NCI-H1436 treated with DMSO at 0.1 percent for 48 hours (cell line): ENCODE measurements at places on chromosomes 4 and X.

- peak; percentile 35 for DNase-seq
Measured at GRCh38 chr4:105451346-105451745, 22.5 kb downstream of the PPA2 start.

- DNase-seq, result no peak
Measured at GRCh38 chr4:24754571-24754970, 40.8 kb upstream of the SOD3 start.

- no peak for DNase-seq
Measured at GRCh38 chr4:15899511-15899910, 39.0 kb downstream of the FGFBP1 start.

GRCh38 chr4:76943790-76944189 is 5.8 kb upstream of the SEPTIN11 start:
- DNase-seq, result no peak

DNA sequence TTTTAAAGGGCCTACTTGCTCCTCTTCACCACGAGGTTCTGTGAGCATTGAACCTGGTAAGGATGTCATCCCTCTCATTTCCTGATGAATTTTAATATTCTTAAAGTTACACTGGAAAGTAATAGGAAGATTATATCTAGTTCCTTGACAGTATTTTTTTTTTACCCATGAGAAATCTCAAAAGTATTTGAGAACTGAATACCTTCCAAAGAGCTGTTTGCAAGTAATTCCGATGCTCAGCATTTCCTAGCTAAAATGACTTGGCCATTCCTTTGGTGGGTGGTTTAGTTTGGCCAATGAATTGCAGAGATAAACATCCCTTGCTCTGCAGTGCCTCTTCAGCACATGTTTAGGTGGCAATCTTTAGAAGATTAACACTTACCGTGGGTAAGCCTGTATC is 110.2 kb upstream of the WDR1 start:
- no peak for DNase-seq

GRCh38 chrX:80792205-80792604 is 17.5 kb downstream of the BRWD3 start:
- DNase-seq, result no peak

GRCh38 chrX:1323315-1323714 is 13.3 kb upstream of the IL3RA start:
- no peak for DNase-seq

- no peak for DNase-seq
Measured at GRCh38 chr4:84159762-84160161, 339.3 kb downstream of the NKX6-1 start.

DNA sequence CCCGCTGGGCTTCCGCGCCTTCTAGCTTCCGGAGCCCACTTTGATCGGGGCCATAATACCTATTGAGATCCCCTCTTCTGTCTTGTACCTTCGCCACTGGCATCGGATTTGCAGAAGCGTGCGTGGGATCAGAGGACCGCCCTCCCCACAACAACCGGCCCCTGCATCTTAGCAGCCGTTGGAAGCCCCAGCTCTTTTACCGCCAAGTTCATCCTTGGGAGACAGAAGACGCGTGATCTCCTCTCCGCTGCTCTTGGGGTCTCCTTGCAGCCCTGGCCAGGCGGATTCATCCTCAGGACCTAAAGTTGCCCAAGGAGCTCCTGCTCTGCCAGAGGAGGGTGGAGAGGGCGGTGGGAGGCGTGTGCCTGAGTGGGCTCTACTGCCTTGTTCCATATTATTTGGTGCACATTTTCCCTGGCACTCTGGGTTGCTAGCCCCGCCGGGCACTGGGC is 1.6 kb downstream of the SLIT2 start:
- DNase-seq, result no peak

- DNase-seq, result no peak
Measured at GRCh38 chr4:108396900-108397497, 223.4 kb upstream of the RPL34 start.

GRCh38 chr4:53132132-53132891 is 233.5 kb downstream of the SCFD2 start:
- no peak for DNase-seq

- no peak for DNase-seq
Measured at GRCh38 chrX:119763181-119763580, 4.8 kb downstream of the SOWAHD start.

GRCh38 chr4:40180356-40180755 is 16.5 kb upstream of the RHOH start:
- no peak for DNase-seq

DNA sequence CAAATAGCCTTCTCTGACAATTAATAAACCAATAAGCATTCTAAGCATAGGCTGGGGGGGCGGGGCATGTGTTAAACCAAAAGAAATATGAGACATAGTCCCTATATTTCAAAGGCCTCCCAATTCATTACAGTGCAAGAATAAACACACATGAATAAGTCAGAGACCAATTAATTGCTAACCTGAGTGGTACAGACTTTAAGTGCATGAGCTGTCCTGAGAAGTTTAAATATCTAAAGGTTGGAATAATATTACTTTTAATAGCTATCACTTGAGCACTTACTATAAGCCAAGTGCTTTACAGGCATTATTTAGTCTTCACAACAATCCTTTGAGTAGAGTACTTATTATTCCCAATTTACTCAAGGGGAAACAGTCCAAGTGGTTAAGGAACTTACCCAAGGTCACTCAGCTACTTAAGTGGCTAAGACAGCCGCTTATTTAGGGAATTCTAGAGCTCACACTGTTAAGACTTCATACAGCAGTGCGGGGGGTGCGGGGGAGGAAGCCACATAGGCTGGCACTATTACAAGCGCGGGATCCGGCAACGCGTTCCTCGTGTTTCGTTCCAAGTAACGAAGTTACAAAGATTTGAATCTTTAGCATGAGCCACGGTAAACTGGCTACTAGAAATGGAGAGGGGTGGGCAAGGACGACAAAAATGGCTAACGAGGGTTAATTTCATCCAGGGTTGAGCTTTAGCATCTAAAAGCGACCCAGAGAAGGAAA is 1.4 kb downstream of the THOC2 start:
- DNase-seq, result no peak

GRCh38 chrX:10414862-10415261 is 205.5 kb downstream of the MID1 start:
- DNase-seq, result no peak

GRCh38 chr4:48774760-48775710 is 5.0 kb downstream of the FRYL start:
- DNase-seq, result no peak

DNA sequence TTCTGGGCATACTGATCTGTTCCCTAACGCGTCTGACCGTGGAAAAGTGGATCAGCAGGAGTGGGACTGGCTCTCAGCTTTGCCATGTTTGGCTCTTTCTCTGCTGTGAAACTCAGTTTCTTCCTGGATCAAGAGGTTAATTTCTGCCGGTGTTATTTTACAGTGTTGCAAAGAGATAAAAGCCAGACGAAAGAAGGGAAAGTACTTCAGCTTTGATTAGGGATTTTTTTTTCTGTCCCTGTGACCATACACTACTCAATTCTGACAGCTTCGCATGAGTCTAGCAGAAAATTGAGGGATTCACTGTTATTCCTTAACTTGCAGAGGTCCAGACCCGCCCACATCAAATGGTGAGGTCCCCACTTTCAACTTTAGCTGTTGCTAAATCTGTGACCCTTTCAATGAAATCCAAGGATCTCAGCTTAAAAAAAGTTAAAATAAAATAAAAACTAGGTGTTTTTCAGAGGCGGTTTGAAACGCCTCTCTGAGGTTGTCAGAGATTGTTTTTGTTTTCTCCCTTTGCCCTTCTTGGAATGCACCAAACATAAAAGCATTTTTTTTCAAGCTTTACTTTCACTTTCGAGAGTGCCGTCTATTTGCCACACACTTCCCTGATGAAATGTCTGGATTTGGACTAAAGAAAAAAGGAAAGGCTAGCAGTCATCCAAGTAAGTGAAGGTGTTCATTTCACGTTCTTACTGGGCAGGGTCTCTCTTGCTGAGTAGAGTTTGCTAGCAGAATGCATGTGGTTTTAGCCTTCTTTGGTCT is at the start of gene TLR3:
TSS of gene TLR3 (plus strand) at position 576 of the 768 bp plus-strand sequence. CDS start 7,464 bp downstream, outside the sequence.
- no peak for DNase-seq

DNA sequence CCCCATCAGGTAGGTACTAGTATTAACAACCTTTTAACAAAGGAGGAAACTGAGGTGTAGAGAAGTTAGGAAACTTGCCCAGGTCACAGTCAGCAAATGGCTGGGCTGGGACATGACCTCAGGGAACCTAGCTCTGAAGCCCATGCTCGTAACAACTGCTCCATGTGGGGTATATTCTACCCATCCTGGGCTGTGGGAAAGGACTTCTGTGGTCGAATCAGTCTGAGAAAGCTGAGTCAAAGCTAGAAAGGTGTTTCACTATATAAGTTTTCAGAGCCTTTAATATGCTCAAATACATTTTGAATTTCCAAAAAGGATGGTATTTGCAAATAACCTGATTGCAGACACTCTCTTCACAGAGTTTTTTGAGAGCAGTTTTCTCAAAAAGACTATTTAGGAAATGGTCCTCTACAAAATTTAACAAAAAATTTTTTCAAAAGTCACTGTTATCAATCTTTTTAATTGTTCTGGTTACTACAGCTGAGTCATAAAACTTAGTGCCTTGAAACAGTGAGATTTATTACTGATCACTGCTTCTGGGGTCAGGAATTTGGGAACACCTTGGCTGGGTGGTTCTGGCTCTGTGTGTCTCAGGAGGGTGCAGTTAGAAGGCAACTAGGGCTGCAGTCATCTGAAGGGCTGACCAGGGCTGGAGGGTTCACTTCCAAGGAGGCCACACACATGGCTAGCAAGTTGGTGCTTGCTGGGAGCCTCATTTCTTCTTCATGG is 53.6 kb downstream of the NSG1 start:
- DNase-seq, result no peak

DNA sequence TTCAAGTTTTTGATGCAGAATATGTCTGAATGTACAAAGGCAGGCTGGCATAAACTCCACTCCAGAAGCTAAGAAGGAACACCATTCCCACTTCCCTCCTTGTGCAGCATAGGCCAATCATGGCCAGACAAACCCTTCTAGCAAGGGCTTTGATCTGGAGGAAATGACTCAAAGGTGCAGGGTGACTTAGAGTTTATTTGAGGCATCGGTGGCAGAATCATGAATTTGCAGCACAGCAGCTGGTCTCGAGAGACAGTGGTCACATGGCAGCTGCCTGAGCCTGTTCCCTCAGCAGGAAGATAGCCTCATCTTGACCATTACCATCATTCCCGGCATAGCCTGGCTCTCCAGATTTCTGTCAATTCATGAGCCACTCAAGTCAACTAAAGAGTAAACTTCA is 154.5 kb downstream of the ATP10D start:
- no peak for DNase-seq

- no peak for DNase-seq
Measured at GRCh38 chr4:24443200-24443599, 141.2 kb downstream of the DHX15 start.

- no peak for DNase-seq
Measured at GRCh38 chr4:147428583-147428982, 52.3 kb upstream of the EDNRA start.

DNA sequence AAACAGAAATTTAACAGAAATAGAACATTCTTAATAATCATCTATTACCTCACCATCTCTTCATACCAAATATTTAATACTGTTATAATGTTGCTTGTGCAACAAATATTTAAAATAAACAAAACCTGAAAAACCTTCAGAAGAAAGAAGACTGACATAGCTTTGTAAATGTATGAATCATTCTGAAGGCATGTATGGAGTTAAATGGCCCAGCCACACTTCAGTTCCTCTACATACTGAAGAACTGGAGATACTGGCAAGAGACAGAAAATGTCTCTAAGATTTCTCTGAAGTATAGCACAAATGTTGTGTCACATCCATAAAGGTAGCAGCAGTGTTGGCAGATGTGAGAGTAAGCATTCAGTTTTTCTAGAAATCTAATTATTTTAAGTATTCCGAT is 275.3 kb upstream of the FGF13 start:
- DNase-seq, result no peak

- DNase-seq, result no peak
Measured at GRCh38 chr4:137180349-137180748, 351.9 kb downstream of the PCDH18 start.

- DNase-seq, result no peak
Measured at GRCh38 chr4:110119880-110120279, 78.5 kb downstream of the ELOVL6 start.

GRCh38 chr4:22941688-22942375 is 249.1 kb downstream of the GBA3 start:
- peak; percentile 24 for DNase-seq

GRCh38 chr4:10006231-10006600 is 15.1 kb downstream of the SLC2A9 start:
- DNase-seq, result no peak

GRCh38 chr4:7045961-7046921 is 3.1 kb downstream of the TADA2B start:
- DNase-seq, result no peak

GRCh38 chr4:32219306-32220075 is 1499.3 kb downstream of the PCDH7 start:
- DNase-seq, result no peak

DNA sequence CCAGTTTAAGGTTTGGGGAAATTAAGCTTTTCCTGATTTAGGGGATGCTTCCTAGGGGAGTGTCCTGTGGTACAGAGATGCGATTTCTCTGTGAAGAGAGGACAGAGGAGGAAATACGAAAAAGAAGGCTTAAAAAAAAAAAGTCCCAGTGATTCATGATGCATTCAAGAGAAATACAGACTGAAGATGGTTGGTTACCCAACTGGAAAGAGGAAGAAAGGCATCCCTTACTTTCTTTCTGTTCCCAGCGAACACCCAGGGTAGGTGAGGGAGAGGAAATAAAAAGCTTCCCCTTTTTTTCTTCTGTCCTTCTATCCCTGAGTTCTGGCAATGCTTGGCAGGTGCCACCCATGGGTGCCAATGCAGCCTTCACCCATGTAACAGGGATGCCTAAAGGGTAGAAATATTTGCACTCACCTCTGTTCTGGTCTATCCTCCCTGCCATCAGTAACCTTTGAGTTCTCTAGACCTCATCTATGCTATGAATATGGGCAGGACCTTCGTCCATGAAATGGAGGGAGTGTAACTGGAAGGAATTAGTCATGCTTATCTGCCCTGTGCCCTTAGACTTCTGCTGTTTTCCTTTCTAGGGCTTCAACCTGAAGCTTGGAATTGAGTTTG is 230.1 kb upstream of the GALNTL6 start:
- no peak for DNase-seq

GRCh38 chr4:137946453-137947174 is 295.5 kb downstream of the SLC7A11 start:
- DNase-seq, result no peak

DNA sequence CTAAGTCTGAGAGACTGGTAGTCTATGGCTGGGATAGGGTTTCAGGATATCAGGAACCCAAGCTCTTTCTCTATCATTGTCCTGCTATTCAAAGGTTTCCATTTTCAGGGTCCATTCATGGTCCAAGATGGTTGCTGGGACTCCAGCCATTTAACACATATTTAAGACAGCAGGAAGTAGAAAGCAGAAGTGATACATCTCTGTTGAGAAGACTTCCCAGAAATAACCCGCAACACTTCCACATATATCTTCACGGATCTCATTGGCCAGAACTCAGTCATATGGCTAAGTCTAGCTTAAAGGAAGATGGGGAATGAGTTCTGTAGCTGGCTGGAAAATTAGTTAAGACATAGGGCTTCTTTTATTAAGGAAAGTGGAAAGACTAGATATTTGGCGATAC is 23.8 kb downstream of the CTSO start:
- DNase-seq, result no peak
